ENCODE measurements at places on chromosomes 13 and 19. TPM values are rescaled to one million over a fixed set of nuclear protein-coding genes. Genes with fewer than 3 reads are reported as not detected.
A peak's percentile ranks its signal among the peaks of the same experiment; 100 is the strongest.

ZNF77 gene
- polyA plus RNA-seq, result 7.8 TPM

DNA sequence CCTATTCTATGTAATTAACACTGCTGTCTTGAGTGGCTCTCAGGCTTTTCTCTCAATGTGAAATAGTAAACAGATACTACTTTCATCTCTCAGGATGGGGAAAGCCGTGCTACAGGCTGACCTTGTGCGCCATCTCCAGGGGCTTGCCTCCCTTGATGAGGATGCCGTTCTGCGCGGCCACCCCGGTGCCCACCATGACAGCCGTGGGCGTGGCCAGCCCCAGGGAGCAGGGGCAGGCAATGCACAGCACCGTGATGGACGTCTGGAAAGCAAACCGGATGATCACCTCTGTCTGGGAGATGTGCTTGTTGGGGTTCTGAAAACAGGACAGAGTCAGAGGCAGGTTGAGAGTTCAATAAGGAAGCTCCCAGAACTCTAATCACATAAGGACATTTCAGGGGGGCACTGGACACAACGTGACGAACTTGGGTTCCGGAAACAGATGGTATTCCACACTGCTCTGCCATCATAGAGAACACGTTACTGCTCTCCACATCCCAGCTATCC lies 65.0 kb downstream of the ATP7B start:
- no peak for DNase-seq

FBXO27 gene
- 4.7 TPM for polyA plus RNA-seq

NKPD1 gene
- polyA plus RNA-seq, result 0.13 TPM

DNA sequence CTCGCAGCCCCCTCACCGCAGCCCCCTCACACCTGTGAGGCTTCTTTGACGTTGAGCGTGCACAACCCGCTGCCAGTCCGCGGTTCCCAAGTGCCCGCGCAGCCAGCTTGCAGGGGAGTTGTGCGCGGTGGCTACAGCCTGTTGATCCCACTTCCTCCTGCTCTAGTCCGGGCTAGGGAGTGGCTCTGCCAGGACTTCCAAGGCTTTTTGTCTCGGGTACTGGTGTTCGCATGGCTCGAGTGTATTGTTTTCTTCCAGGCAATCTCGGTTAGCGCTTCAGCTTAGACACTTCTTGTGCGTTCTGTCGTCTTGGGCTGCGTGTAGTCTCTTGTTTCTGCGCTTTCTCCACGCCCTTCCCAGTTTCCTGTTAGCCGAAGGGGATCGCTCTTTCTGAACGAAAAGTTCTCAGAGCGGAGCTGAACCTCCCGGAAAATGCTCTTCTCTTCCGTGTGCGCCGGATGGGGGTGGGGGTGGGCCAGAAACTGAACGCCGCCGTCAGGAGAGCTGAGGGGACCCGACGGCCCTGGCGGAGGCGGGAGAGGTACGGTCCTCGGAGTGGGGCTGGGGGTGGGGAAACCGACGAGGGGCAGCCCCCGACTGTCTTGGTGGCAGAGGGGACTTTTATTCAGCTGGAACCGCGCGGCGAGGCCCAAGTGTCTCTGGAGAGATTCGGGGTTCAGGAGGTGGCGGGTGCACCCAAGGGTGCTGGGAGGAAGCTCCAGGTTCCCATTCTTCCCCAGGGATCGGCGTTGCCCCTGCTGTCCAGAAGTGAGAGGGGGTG lies 697 bp upstream of the DGKH start:
- peak; percentile 83 for DNase-seq

ZNF418 gene
- polyA plus RNA-seq, result 3.0 TPM
